ENCODE measurements at places on chromosomes 2 and 18. TPM values are rescaled to one million over a fixed set of nuclear protein-coding genes. Genes with fewer than 3 reads are reported as not detected.

The CROCC2 gene
- not detected for total RNA-seq

The SLC40A1 gene
- 5.7 TPM for total RNA-seq

The BMP10 gene
- total RNA-seq = not detected

The DOCK10 gene
- 23.0 TPM for total RNA-seq

The CAPN14 gene
- total RNA-seq = 0.23 TPM

The TSPYL6 gene
- total RNA-seq = not detected

The LIPG gene
- 96.2 TPM for total RNA-seq

The ABCG8 gene
- not detected for total RNA-seq

The DNAH7 gene
- total RNA-seq = 0.05 TPM

Measured in endothelial cell of umbilical vein (primary cell).